ENCODE measurements at places on chromosomes 12 and 14.

- no peak for DNase-seq
Observed at GRCh38 chr12:977156-977555, 13.9 kb upstream of the ERC1 start.

DNA sequence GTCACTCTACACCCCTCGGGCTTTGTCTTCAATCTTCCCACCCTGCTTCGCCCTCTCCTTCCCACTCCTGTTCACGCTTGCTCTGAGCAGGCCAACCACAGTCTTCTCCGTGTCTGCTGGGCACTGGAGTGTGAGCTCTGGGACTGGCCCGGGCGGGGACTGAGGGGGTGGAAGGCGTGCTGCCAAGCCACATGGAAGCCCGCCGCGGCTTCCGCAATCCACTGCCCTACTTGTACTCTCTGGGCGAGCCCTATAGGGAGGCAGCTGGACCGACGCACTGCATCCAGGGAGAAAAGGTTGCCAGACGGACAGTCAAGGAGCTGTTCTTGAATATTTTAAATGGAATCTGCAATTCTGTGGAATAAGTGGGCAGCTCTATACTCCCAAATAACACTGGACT is 24.8 kb downstream of the GOLGA3 start:
- DNase-seq: no peak

- peak; percentile 16 for DNase-seq
Observed at GRCh38 chr14:65329911-65330310, 82.6 kb upstream of the FUT8 start.

- DNase-seq: no peak
Observed at GRCh38 chr14:84127495-84127894, 1402.4 kb upstream of the FLRT2 start.

DNA sequence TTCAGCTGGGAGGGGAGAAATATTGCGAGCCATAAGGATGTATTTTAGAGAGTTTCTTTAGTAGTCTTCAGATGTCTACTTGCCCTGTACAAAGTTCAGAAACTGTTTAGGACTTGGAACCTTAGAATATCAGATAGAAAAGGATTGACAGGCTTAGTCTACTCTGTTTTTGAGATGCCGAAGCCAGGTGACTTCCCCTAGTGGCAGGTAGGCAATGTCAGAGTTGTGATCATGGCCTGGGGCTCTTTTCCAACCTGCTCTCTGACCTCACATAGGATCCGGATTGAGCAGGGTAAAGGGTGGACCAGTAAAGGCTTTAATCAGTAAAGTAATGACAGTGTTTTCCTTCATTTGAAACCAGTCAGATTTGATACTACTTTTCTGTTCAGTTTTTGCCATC is 59.6 kb downstream of the PRKCH start:
- no peak for DNase-seq

GRCh38 chr12:55942055-55942454 is 11.1 kb downstream of the DGKA start:
- no peak for DNase-seq

GRCh38 chr14:104680806-104681688 is 8.4 kb upstream of the INF2 start:
- DNase-seq: no peak

DNA sequence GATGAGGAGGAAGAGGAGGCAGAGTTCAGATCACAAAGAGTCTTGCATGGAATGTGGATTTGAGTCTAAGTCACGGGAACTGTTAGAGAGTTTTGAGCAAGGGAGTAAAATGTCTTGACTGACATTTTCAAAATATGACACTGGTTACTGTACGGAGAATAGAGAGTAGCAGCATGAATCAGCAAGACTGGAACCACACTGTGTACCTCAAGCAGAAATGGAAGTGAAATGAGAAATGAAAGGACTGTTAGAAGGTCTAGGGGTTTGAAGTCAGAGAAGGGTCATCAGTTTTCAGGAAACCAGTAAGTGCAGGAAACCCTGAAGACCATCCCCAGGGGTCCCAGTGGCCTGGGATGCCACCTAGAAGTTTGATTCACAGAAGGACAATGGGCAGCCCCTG is 236.3 kb downstream of the GALC start:
- no peak for DNase-seq

DNA sequence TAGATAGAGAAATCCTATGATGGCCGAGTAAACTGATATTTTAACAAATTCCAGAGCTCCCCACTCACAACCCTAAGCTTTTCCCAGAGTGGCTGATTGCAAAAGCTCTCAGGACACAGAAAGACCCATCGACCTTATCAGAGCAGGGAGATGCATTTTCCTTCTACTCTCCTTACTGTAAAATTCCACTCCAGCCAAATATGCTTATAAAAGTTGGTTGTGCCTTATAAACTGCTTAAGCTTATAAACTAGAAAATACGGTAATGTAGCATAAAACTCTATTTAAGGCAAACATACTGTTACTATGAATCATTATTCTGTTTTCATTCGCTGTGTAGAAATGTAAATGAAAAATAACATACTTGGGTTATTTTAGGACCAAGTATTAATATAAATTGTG is 41.6 kb upstream of the TRHDE start:
- no peak for DNase-seq

- no peak for DNase-seq
Observed at GRCh38 chr12:51536159-51536558, 54.9 kb upstream of the SCN8A start.

DNA sequence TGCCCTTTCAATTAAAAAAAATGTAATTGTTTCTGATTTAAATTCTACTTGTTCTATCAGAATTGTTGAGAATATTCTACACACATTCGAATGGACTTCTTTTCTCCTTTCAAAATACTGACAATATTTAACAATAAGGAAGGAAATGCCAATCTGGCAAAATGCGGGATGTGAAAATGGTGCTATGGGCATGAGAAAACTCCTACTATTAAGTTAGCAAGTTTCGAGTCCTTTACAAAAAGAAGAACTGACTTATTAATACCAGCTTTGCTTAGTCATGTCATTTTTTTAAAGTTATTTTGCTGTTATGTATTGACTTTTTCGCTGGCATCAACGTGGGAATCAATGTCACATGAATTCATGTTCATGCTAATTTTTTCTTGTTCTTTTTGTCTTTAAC is 31.7 kb upstream of the ARL1 start:
- DNase-seq: no peak

DNA sequence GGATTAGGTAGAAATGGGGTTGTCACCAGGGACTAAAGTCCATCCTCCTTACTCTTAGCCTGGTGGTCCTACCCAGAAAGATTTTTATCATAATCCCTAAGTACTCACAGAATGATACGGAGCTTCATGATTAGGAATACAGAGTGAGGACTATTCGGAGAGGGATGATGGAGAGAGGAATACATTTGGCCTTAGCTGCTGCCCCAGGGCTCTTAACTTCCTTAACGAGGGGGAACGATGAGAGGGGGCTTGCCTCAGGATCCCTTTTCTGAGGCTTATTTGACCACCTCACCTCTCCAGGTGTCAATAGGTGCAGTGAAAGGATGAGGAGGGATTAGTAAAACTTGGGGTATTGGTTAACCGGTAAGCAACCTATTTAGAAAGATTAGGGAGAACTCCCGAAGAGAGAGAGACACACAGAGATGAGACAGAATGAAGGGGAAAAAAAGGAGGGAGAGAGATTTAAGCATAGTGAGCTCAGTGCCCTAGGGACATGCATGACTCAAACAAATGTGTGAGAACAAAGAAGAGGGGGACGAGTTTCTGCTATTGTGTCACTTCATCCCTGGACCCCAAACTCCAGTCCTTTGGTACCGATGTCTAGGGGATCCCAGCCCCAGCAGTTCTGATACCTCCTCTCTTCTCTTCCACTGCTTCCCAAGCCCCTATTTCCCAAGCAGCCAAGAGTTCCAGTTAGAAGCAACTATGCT is 1.1 kb downstream of the NFE2 start:
- DNase-seq: peak; percentile 9

DNA sequence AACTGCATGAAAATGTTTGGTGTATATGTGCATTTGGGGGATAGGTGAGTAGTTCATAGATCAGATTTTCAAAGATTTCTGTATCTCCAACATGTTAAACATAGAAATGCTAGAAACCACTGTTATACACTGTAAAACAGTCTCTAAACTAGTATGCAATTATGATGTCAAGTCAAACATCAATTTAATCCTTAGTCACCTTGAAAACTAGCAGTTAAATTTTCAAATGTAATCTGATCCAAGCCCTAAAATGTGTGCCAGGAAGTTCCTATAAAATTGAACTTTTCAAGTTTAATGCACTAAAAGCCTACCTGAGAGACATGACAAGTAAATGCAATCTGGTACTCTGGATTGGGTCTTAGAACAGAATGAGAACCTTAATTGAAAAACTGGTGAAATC is 14.5 kb downstream of the SLC35F4 start:
- DNase-seq: no peak

- DNase-seq: no peak
Observed at GRCh38 chr12:126558810-126559209, 1493.6 kb downstream of the AACS start.

- no peak for DNase-seq
Observed at GRCh38 chr14:105476831-105477659, 2.4 kb downstream of the CRIP2 start.

GRCh38 chr12:116183741-116184141 is 93.8 kb downstream of the MED13L start:
- no peak for DNase-seq

GRCh38 chr14:51023964-51024363 is 70.9 kb downstream of the TRIM9 start:
- no peak for DNase-seq

Data from mesenteric fat pad (tissue), 1 donor.